ENCODE measurements at places on chromosomes 2 and 18.

DNA sequence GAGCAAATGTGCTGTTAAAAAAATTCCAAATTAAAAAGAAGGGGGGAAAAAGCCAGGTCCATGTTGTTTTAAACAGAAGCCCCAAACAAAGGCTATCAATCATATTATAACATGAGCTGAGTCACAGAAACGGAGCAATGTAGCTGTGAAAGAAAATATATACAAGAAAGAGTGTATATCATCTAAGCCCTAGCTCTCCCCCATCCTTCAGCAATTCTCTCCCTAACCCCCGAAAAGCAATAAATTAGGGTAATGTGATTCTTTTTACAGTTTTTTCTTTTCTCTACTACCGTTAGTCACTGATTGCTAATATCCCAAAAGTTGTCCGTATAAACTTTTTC, 25.3 kb downstream of the FEZ2 start:
- peak; percentile 65 for DNase-seq

DNA sequence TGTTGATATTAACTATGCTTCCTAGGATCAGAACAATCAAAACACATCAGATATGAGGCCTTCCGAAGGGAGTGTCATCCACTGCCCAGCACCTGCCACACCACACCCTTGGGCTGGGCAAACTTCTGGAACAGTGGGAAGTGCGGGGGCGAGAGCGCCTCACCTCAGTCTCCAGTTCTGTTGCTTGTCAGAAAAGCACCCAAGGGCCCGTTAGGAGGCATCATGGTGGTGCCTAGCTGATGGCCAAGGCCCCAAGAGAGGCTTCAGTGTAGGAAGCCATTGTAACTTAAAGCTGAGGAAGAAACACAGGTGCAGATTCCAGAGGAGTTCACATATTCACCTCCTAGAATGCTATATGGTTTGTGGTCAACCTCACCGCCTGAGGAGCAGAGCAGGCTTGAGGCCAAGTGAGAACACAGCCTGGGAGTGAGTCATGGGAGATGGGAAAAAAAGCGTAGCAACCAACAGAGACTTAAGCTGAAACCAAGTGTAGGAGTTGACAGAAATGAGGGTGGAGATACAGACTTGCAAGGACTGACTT, 85.1 kb upstream of the ATL2 start:
- peak; percentile 87 for DNase-seq

DNA sequence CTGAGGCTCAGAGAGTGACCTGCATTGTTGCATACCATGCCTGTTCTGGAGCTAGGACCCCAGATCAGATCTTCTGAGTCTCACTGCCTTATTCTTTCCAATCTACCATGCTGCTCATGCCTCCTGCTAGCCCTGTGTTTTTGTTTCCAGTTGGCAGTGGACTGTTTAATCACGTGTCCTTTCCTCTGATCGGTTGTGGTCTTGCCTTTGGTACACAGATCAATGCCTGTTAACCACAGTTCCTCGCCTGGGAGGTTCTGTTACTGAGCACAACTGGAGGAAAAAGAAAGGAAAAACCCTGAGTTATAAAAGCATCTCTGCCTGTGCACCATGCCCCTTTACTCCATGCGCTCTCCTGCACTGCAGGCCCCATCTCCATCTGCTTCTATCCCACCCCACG, 329.1 kb downstream of the SETBP1 start:
- no peak for DNase-seq

- peak; percentile 78 for DNase-seq
These were observed 24.3 kb downstream of the MOCOS start for GRCh38 chr18:36211612-36212065.

Measured in fibroblast of skin of right biceps (primary cell).